NCI-H510A (cell line): ENCODE measurements at places on chromosomes 4 and X.

GRCh38 chr4:168769837-168770236 lies 240.2 kb downstream of the CBR4 start:
- no peak for DNase-seq

GRCh38 chr4:74970577-74970976 lies 37.7 kb downstream of the PARM1 start:
- DNase-seq, result no peak

GRCh38 chr4:173748353-173748752 lies 218.3 kb upstream of the HAND2 start:
- no peak for DNase-seq

- no peak for DNase-seq
Measured at GRCh38 chrX:13177921-13178566, 133.6 kb upstream of the FAM9C start.

- DNase-seq, result no peak
Measured at GRCh38 chrX:46168254-46168653, 377.0 kb downstream of the ZNF674 start.

GRCh38 chr4:185120631-185120946 lies 22.5 kb upstream of the SLC25A4 start:
- no peak for DNase-seq

- no peak for DNase-seq
Measured at GRCh38 chrX:151780621-151781020, 46.1 kb downstream of the CNGA2 start.

GRCh38 chr4:163392328-163392727 lies 48.6 kb downstream of the NPY5R start:
- DNase-seq, result no peak

- no peak for DNase-seq
Measured at GRCh38 chrX:100863326-100863864, 10.8 kb downstream of the NOX1 start.
